ENCODE measurements at places on chromosomes 4 and X.

GRCh38 chrX:129077424-129078170 lies 445.7 kb downstream of the SMARCA1 start:
- DNase-seq, result no peak

DNA sequence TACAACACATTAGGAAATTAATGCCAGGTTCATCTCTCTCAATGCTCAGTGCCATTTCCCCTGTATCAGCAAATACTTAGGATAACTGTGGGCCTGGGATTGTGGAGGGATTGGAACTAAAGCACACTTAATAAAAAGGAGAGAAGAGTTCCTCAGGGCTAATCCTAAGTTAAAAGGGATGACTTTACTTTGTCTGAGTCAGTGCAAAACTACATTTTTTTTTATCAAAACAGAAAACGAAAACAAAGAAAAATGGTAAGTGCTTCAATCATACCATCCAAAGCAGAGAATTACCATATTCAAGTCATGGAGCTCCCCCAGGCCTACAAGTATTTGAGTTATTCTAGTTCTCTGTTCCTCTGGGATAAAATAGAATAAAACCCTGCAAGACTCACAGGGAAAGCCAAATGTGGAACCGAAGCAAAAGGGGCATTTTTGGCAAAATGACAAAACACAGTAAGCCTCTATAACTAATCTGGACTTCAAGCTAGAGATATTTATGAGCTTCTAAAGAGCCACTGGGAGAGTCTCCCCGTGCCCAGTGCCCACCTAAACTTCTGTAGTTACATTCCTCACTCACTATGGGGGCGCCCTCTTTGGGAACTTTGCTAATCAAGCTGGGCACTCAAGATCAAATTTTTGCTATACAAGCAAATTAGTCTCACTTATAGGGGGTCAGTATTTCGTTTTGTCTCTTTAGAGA lies 53.4 kb downstream of the PALLD start:
- no peak for DNase-seq

GRCh38 chr4:992297-993110 lies 700 bp downstream of the SLC26A1 start:
- no peak for DNase-seq

DNA sequence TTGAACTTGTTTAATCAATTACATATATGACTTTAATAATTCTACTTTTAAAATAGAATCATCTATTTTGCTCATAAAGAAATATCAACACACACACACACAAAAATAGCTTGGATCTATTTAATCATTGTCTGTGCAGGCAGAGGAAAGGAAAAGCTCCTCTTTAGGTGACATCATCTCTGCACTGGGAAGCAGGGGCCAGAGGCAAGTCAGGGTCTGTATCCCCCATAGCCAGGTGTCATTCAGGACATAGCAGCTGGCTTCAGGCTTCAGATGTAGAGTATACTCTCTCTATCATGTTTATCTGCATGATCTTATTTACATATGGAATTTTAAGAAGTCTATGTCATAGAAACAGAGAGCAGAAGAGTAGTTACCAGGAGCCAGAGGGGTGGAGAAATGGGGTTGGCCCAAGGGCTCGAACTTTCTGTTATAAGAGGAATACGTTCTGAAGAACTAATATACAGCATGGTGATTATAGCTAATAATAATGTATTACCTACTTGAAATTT lies 110.4 kb upstream of the LDB2 start:
- no peak for DNase-seq

DNA sequence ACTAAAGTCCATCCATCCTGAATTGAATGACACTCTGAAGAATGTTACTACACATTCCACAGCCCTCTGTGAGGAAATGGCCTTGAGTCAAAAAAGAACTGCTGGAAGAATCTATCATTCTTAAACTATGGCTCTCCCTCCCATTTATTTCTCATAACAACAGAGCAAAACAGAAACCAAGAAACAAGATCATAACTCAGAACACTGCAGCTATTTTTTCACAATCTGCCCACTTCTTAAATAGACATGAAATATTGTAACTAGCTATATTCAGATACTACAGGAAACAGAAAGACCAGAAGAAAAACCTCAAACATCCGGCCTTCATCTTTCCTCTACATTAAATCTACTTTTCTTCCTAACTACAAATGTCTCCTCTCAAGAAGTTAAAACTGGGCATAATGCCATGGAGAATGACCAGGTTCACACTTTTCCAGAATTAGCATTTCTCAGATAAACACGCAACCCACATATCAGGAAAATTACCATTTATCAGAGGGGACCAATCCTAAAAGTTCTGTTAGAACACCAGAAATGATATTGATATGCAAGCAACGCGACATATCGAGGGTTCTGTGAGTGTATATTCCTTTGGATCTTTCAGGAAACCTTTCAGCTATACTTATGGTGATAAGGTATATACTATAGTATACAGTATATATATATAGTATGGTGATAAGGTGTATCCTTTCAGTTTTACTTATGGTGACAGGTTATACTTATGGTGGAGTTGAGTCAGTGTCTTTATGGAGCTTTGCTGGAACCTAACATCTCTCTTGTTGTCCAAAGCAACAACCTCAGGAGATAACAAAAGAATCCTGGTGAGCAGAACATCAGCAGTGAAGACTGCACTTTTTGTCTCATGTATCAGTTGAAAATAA lies 60.4 kb upstream of the IRF2 start:
- peak; percentile 18 for DNase-seq

DNA sequence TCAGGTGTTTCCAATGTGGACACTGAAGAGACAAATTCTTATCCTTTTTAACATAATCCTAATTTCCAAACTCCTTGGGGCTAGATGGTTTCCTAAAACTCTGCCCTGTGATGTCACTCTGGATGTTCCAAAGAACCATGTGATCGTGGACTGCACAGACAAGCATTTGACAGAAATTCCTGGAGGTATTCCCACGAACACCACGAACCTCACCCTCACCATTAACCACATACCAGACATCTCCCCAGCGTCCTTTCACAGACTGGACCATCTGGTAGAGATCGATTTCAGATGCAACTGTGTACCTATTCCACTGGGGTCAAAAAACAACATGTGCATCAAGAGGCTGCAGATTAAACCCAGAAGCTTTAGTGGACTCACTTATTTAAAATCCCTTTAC lies 18.6 kb downstream of the TLR7 start:
- DNase-seq, result no peak

- DNase-seq, result no peak
These were observed 141.5 kb downstream of the GLRA2 start for GRCh38 chrX:14670819-14671218.

DNA sequence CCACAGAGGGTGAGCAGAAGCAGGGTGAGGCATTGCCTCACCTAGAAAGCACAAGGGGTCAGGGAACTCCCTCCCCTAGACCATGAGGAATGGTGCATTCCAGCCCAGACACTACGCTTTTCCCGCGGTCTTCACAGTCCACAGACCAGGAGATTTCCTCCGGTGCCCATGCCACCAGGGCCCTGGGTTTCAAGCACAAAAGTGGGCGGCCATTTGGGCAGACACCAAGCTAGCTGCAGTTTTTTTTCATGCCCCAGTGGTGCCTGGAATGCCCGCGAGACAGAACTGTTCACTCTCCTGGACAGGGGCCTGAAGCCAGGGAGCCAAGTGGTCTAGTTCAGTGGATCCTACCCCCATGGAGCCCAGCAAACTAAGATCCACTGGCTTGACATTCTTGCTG lies 12.8 kb downstream of the NAP1L3 start:
- no peak for DNase-seq

DNA sequence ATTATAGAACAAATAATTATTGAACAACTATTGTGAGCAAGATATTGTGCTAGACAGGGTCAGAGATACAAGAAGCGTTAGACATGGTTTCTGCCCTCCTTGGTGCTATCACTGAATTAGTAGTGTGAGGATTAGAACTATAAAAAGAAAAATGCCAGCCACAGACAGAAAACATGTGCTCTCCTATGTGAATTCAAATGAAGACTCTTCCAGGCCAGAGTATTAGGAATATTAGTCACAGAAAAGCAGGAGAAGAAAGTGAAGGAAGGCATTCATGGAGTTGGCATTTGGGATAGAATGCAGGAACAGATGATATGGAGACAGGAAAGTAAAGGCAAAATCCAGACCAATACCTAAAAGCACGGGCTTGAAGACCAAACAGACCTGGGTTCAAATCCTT lies 179.6 kb upstream of the TENM3 start:
- DNase-seq, result no peak

- no peak for DNase-seq
These were observed 110.6 kb downstream of the TTC29 start for GRCh38 chr4:146835096-146835495.

GRCh38 chrX:13397878-13398818 lies 78.3 kb upstream of the ATXN3L start:
- DNase-seq, result no peak

GRCh38 chrX:45710081-45710801 lies 509.6 kb upstream of the DIPK2B start:
- no peak for DNase-seq

- DNase-seq, result no peak
These were observed 49.4 kb downstream of the FHL1 start for GRCh38 chrX:136196691-136197155.

DNA sequence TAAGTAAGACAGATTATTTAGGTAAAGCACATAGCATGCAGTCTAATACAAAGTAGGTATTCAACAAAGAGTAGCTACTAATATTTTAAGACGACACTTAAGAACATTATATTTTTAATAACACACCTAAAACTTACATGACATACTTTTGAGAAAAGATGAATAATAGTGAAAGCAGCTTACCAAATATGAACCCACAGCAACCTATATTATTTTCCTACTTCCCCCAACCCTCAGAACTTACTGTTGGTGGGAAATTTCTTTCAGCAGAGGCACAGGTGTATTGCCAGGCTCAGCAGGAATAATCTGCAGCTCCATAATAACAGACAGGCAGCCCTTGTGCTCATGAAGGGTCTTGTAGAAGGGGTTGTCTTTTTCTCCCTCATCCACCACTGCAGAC lies 498.9 kb downstream of the GLUD2 start:
- DNase-seq, result no peak

- no peak for DNase-seq
These were observed 113.6 kb downstream of the FAM53A start for GRCh38 chr4:1570291-1571164.

DNA sequence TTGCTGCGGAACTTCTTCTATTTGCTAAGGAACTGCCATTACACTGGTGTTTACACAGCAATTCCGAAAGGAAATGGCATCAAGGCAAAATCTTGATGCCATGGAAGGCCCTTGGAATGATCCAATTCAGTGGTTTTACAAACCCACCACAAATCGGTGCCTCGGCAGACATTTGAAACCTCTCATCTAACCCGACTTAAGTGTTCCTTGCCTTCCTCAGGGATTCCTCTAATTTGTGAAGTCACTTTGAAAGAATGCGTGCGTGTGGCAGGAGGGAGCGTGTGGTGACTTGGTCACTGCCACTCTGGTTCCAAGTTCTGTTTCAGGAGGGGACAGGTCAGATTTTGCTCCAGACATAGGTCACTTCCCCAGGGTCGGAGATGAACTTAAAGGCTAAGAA lies 4.8 kb downstream of the NOP14 start:
- DNase-seq, result no peak

DNA sequence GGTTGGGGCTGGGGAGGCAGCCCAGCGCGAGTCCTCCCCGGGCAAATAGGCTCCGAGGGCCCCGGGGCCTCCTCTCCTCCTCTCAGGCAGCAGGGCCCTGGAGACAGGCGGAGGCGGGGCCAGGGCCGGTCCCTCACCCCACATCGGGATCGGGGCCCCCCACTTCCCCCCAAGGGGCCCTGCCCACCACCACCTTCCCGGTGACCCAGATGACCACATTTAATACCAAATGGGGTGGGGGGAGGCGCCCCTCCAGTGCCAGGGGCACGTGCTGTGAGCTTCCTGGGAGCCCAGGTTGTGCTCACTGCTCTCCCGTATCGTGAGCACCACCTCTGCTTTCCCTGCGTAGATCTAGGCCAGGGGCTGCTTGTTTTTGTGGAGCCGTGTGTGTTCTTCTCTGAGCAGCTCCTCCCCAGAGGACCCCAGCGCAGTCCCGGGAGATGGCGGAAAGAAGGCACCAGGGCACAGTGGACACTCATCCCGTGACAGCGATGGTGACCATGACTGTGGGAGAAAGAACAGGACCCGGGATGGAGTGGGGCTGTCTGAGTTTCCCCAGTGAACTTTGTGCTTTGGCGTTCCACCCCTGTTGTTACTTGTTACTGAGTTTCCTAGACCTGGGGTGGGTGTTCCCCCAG lies 2.1 kb downstream of the PNMA6A start:
- DNase-seq, result no peak

GRCh38 chrX:13855689-13856450 lies 39.0 kb upstream of the GPM6B start:
- no peak for DNase-seq

DNA sequence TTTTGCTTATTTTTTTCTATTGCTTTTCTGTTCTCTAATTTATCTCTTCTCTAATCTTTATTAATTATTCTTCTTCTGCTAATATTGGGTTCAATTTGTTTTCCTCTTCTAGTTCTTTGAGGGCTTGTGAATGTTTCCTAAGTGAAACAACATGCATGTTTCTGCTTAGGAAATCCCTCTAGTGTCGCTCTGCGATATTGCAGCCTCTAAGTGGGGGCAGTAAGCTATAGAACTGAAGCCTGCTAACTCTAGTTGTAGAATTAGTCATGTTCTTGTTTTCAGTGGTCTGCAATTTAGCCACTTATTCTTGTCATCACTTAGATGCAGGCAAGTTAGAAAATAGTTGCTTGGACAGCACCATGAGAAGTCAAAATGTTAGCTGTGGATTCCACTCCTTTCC lies 222.6 kb downstream of the SPIN4 start:
- no peak for DNase-seq

GRCh38 chrX:7441586-7441985 lies 293.6 kb upstream of the PUDP start:
- DNase-seq, result no peak

GRCh38 chrX:130974323-130974722 lies 71.3 kb upstream of the ENOX2 start:
- no peak for DNase-seq

GRCh38 chrX:123833387-123833786 lies 26.5 kb upstream of the XIAP start:
- DNase-seq, result no peak
